ENCODE measurements at places on chromosomes 3 and 15.

GRCh38 chr3:118548434-118548833, 486.2 kb downstream of the IGSF11 start:
- DNase-seq = no peak

GRCh38 chr3:39965997-39966396, 156.6 kb downstream of the MYRIP start:
- no peak for DNase-seq

- DNase-seq = peak; percentile 100
Measured at GRCh38 chr3:189937302-189938127, 183.2 kb downstream of the P3H2 start.

DNA sequence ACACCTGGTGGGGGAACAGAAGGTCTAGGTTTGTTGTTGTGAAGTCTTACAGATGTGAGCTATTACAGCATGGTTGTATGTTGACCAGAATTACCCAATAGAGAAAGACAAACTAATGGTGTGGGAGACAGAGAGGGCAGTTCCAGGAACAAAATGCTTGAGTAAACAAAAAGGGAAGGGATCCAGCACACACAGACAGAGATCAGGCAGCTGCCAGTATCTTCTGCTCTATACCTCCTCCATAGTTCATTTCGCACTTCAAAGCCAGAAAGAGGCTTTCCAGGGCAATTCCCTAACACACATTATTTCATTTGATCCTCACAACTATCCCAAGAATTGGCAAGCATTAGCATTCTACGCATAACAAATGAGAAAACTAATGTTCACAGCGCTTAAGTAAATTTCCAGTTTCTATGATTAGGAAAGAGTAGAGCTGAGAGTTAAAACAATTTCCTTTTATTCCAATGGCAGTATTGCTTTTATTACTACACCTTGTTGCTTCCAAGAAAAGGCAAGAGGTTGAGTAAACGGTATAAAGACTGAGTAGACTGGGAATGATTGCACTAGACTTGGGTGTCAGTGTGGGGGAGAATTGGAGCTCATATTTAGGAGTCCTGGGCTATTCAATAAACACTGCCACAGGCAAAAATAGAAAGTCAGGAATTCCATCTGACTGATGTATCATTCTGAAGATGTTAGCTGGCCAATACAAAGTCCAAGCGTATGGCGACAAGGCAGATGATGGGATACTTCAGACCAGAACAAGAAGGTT, 39.7 kb upstream of the ZNF280D start:
- DNase-seq = no peak

GRCh38 chr15:35751413-35752133, 205.6 kb upstream of the DPH6 start:
- no peak for DNase-seq

GRCh38 chr15:101252836-101253235, 988 bp upstream of the CHSY1 start:
- no peak for DNase-seq

DNA sequence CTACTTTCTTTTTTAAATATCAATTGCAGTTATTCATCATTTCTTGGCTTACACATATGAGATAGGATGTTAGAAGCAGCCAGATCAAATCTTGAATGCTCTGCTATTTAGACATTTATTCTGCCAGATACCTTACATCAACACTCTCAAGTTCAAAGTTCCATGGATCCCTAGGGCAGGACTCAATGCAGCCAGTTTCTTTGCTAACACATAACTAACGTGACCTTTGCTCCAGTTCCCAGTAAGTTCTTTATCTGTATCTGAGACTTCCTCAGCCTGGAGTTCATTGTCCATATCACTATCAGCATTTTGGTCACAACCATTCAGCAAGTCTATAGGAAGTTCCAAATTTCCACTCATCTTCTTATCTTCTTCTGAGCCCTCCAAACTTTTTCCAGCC, 939.9 kb downstream of the VGLL3 start:
- no peak for DNase-seq

GRCh38 chr3:16490062-16490619, 23.4 kb downstream of the RFTN1 start:
- DNase-seq = no peak

DNA sequence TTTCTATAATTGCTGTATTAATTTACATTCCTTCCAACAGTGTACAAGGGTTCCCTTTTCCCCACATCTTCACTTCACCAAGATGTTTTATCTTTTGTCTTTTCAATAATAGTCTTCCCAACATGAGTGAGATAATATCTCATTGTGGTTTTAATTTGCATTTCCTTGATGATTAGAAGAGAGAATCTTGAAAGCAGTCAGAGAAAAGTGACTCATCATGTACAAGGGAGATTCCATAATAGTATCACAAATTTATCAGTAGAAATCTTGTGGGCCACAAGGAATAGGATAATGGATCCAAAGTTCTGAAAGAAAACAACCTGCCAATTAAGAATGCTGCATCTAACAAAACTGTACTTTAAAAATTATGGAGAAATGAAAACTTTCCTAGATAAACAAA, 189.3 kb downstream of the NECTIN3 start:
- peak; percentile 20 for DNase-seq

DNA sequence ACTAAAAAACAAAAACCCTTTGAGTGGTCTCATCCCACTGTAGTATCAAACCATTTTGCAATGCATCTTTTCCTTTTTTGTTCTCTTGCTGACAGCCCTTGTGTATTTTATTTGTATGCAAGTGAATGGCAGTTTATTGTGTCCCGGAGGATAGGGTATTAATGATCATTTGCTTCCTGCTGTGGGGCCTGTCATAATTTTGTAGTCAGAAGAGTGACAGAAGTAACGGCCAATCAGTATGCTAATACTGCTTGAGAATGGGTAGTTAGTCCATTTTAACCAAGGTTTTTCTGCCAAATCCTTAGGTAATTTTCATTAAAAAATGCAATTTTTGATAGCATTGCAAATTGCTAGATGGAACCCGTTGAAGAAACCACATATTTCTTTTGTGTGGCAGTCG, 75.5 kb upstream of the PLSCR5 start:
- no peak for DNase-seq

GRCh38 chr15:63891079-63891767, 57.5 kb upstream of the HERC1 start:
- no peak for DNase-seq

DNA sequence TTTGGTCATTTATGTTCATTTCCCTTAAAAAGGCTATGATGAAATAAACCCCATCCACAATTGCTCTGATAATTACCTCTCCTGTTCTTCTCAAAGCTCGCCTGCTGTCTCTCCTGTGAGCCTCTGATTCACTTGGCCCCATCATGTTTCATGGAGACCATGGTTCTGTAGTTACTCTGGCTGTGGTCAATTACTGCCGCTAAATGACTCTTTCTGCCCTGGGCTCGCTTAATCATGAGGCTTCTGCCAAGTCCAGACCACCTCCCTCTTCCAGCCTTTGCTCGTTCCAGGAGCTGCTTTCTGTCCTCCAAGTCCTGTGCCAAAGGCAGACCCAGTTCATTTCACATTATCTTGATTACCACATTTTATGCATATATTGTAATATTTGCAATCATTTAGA, 91.9 kb downstream of the THSD4 start:
- DNase-seq = no peak

DNA sequence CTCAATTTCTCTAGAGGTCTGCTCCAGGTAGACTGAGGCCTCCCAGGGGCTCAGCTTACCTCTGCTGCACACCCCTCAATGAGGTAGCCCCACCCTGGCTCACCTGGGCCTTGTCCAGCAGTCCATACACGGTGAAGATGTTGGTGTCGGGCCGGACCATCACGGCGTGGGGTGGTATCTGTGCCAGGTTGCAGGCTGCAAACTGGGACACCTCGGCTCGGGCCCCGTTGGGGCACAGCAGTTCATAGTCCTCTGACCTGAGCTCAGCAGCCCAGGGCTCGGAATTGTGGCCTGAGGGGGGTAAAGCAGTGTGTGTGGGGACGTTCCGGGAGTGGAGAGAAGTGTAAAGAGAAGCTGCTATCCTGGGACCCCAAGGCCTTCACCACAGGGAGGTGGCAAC, 23.2 kb downstream of the MELTF start:
- no peak for DNase-seq

DNA sequence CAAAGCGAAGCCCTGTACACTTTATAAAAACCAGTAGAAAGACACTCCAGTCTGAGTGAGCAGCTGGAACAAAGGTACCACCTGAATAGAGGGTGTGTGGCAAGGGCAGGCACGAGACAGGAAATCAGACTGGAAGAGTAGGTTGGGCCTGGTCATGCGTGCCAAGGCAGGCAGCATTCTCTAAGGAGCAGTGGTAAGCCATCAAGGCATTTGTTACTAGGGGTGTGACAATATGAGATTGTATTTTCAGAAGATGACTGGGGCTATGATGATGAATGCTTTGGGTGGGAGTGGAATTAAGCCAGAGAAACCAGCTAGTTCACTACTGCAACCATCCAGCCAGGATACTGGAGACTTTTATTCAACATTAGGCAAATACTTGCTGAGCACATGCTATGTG, 5.0 kb downstream of the JMJD7 start:
- peak; percentile 96 for DNase-seq

DNA sequence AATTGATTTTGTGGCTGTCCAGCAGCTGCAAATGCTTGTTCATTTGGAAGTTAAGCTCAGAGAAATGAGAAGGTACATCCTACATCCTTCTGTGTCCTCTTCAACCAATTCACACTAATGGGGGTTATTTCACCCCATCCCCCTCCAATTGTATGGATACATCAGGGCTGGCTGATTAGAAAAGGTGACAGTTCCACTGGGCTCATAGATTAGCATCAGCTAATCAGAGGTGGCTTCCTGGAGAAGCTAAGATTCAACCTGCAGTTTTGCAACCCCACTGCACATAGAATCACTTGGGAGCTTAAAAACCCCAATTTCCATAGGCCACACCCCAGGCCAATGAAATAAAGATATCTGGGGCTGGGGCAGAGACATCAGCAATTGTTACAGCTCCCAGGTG, 217.7 kb upstream of the TLE3 start:
- DNase-seq = no peak

DNA sequence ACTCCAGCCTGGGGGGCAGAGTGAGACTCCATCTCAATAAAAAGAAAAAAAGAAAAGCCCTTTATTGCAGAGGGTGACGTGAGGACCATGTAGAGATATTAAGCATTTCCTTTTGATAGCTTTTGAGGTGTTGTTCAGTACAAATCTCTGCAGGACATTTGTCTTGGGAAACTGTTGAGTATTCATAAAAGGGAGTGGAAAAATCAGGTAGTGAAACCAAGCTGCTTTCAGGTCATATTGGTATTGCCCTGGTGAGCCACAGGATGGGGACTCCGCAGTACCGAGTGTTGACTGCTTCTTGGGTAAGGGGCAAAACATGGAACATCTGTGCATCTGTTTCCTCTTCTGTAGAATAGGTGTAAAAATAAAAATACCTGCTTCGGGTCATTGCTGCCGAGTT, 9.9 kb downstream of the ITPR1 start:
- no peak for DNase-seq

DNA sequence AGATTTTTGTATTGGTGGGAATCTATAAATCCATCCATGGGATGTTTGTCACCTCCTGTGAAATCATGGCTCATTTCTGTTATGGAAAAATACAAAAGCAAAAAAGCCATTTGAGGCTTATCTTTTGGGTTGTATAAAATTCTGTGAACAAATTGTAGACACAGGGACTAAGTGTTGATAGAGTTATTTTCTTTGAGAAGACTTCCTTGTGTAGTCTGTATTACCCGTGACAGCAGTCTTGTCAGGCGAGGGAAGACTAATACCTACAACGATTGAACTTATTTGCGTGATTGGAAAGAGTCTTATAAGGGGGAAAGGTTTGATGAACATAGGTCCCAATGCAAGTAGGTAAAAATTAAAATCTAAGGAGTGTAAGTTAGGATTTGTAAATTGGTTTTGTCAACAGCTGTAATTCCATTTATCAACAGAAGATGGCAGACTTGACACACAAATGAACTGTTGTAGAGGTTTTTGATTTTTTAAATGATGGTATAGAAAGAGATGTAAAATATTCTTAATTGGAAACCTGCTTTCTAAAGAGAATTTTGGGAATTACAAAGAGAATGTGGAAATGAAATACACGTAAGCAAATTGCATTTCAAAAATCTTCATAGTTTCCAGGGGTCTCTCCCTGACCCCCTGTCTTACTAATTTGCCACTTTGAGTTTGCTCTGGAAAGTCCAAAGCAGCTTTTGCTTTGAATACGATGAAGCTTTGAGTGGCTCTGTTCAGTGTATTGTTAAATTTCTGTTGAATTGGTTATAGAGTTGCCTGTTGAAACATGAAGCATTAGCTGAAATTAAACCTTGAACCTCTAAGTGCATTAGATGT, 33.2 kb downstream of the SLC25A26 start:
- peak; percentile 5 for DNase-seq

GRCh38 chr15:96325541-96326327, 4.8 kb upstream of the NR2F2 start:
- no peak for DNase-seq

GRCh38 chr15:63274427-63274826, 3.0 kb upstream of the APH1B start:
- no peak for DNase-seq

DNA sequence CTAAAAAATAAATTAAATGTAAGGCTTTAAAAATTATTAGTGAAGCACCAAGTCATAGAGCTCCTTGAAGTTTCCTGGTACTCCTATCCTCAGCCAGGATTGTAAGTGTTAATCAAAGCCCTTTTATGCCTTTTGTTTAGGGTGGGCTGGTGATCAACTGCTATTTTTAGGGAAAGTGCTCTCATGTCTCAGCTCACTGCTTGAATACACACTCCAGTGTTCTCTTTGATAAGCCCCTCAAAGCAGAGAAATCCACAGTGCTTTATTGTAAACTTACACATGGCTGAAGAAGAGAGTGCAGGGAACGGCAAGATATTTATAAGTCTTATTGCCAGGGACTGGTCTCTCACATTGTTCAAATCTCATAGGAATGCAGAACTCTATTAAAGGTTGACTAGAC, 156.4 kb upstream of the AZI2 start:
- DNase-seq = no peak

- DNase-seq = no peak
Measured at GRCh38 chr15:69794645-69795469, 302.9 kb downstream of the TLE3 start.

DNA sequence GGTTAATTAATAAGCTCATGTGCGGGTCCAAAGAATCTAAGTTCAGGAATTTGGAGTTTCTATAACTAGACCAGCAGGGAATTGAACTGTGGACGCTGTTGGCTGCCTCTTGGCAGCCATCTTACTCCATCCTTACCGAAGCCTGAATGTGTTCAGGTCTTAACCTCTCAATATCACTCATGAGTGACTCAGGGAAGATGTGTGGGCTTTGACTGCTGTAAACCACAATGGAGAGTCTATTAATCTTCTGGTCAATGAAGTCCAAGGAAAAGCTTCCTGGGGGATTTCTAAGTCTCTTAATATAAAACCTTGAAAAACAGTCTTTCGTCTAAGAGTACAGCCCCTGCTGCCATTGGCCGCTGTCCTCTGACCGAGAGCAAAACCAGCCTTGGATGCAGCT, 46.7 kb upstream of the OXTR start:
- no peak for DNase-seq

- no peak for DNase-seq
Measured at GRCh38 chr3:187758318-187758955, 13.2 kb upstream of the BCL6 start.

DNA sequence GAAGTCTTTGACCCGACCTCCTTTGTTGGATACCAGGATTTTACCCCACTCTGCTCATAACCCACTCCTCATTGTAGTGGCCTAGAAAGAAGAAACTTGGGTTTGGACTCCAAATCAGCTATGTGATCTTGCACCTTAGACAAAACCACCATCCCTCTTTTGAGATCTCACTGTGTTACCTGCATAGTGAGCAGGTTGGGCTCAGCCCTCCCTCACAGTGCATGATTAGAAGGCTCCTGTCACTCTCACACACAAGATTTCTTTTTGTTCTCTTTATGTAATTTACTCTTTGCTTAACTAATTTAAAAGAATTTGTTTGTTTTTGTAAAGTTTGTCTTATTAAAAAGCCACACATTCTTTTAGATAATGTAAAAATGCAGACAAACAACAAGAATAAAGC, 587.8 kb downstream of the MECOM start:
- no peak for DNase-seq

Data from epithelial cell of prostate (primary cell).